Iris pigment epithelial cell (primary cell): ENCODE measurements at places on chromosomes 7 and 10.

GRCh38 chr10:6950133-6950532 lies 370.1 kb upstream of the PRKCQ start:
- DNase-seq: no peak

DNA sequence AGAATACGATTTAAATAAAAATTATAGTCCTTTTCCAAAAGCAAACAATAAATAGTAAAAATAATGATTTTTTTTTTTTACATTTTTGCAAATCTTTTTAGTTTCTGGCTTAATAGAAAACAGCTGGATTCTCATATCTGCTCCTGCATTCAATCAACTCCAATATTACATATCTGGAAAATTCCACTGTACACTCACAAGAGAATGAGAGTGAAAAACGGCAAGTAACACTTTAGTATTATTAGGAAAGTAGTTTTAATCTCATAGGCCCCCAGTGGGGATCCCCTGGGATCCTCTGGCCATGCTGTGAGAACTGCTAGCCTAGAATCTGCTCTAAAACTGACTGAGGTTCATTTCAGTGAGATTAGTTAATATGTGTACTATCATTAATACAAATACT lies 128.6 kb upstream of the LRRN3 start:
- no peak for DNase-seq

DNA sequence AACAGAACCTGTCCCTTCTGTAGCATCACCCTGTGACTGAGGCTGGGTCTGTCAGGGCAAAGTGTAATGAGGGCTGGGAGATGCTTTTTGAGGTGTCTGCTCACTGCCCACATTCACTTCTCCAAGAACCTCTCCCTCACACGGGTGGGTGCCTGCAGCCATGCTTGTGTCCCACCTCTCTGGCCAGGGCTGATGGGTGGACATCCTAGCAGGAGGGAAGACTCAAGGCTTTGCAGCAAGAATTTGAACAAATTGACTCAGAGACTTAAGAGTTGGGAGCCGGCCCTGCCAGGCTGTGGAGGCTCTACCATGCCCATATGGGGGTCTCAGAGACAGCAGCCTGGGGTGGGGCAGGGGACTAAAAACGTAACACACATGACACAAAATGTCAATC lies 33.4 kb downstream of the GOLGA7B start:
- DNase-seq: no peak

GRCh38 chr7:156156734-156157408 lies 344.6 kb upstream of the SHH start:
- peak; percentile 26 for DNase-seq

GRCh38 chr10:58653139-58653538 lies 140.5 kb downstream of the BICC1 start:
- no peak for DNase-seq

GRCh38 chr7:91082852-91083495 lies 181.3 kb upstream of the FZD1 start:
- peak; percentile 52 for DNase-seq

- no peak for DNase-seq
Observed at GRCh38 chr10:88920986-88921593, 31.5 kb downstream of the ACTA2 start.

DNA sequence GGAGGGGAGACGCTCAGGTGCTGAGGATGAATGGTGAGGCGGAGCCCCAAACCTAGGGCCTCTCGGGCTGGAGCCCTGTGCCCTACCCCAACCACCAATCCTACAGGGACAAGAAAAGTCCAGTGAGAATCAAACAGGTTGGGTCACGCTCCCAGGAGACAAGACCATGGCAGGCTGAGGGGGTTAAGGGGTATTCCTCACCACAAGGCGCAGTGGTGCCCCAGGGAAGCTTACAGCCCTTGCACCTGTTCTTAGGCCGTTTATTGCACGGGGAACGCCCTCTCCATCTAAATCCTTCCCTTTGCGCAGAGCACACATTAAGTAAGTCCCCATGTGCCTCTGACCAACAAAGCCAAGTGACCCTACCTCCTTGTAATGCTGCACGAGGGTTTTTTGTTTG lies 3.5 kb downstream of the FZD9 start:
- DNase-seq: no peak

GRCh38 chr7:78127009-78127408 lies 328.4 kb downstream of the PHTF2 start:
- no peak for DNase-seq

GRCh38 chr10:58026036-58026435 lies 241.7 kb downstream of the IPMK start:
- DNase-seq: no peak

DNA sequence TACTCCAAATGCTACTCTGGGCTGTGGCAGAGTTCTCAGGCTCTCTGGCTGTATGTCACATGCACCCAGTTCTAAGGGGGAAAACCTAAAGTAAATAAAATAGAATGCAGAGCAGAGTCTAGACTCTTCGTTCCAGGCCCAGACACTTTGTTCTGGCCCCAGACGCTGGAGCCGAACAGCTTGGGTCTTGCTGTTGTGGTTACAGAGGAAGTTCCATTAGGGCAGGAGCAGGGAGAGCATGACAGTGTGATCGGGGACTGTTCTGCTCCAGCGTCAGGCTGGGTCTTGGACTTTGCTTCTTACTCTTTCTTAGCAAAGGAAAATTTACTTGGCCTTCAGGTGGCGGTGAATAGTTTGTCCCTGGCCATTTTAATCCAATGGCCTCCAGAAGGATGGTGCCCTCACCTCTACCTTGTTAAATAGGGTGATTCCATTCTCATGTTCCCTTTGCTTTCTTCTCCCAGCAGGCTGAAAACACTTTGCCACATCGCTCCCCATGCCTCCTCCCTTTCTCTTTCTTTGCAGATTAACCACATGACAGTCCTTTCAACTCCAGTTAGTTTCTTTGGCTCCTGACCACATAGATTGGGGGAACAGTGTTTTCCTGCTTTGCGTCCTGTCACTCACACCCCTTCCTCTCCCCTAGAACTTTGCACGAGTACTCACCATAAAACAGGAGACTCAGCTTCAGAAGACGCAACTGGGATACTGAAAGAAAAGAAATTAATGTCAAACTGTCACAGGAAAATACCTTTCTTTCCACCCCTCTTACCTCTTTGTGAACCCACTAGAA lies 730.8 kb downstream of the SUGCT start:
- DNase-seq: no peak

- no peak for DNase-seq
Observed at GRCh38 chr10:48759113-48759901, 74.6 kb downstream of the WDFY4 start.

DNA sequence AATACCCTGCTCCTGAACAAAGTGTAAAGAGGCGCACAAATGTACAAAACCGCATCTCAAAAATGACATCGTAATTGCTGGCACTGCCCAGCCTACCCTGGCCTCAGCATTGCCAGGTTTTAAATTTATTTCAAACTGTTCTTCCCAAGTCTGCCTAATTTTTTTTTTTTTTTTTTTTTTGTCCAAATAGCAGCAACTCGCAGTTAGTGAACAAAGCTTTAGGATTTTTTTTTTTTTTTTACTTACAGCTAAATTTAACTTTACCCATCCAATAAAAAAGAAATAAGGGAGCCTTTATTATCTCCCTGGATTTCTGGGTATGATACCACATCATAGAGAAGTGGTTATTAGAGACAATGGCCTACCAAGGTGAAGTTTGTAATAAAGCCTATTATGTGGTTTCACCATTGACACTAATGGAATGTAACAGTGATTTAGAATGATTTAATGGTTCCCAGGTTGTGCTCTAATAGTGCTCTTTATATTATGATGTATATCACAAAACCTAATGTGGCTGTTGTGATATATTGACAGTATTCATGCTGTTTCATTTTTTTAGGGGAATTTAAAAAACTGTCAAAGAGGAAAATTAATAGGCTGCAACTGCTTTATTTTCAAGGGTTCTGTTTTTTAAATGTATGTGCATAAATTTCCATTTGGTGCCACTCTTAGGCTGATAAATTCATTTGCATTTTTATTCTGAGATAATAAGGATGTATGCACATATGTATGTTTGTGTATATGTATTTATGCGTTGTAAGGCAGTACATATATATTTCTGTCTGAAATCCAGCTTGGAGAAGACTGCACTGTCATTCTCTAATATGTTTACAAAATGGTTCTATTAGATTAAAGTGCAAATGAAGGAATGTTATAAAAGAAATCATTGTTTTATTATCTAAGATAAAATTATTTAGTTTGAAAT lies 309.0 kb downstream of the TFEC start:
- no peak for DNase-seq

- no peak for DNase-seq
Observed at GRCh38 chr10:16493884-16494536, 27.7 kb downstream of the C1QL3 start.

- peak; percentile 24 for DNase-seq
Observed at GRCh38 chr10:80924063-80924952, 386.6 kb downstream of the SH2D4B start.

- peak; percentile 24 for DNase-seq
Observed at GRCh38 chr7:121214657-121215056, 114.1 kb upstream of the WNT16 start.

DNA sequence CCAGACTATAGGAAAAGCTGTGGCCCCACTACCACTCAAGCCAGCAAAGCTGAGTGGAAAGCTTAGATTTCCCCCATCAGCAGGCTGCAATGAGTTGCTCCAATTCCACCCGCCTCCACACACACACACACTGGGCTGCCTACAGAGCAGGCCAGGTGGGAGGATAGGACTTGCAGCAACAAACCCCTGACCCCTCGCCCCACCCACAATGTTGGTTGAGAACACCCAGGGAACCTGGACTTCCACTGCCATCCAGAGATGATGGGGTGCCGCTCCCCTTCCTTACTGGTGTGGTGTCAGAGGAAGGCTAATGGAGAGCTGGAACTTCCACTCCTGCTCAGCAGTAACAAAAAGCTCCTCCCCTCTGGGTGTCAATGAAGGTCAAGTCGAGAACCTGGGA lies 16.8 kb upstream of the PLEKHA1 start:
- no peak for DNase-seq

GRCh38 chr7:22586101-22586785 lies 86.3 kb upstream of the STEAP1B start:
- no peak for DNase-seq

GRCh38 chr10:119391440-119392251 lies 150.9 kb downstream of the RGS10 start:
- peak; percentile 74 for DNase-seq

DNA sequence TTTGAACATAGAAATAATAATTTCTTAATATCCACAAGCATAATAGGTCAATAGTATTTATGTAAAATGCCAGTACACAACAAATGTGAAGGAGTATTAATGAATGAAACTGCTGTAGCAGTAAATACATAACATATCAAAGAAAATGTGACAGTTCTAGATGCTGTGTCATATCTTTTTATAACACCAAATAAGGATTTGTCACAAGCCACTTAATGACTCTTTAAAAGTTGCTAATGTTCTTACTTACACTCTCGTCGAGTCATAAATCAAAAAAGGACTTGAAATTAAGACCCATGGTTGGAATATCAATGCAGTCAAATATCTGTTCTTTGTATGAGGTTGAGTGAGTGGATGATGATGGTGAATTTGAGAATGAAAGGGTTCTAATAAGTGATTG lies 96.6 kb downstream of the CELF2 start:
- no peak for DNase-seq

GRCh38 chr10:132114953-132115520 lies 49.3 kb downstream of the JAKMIP3 start:
- DNase-seq: no peak

- no peak for DNase-seq
Observed at GRCh38 chr7:34240417-34240816, 335.1 kb downstream of the BMPER start.

- DNase-seq: no peak
Observed at GRCh38 chr7:100091411-100092181, 2.8 kb downstream of the COPS6 start.

GRCh38 chr7:87575521-87575920 lies 25.2 kb downstream of the ABCB1 start:
- DNase-seq: peak; percentile 22

DNA sequence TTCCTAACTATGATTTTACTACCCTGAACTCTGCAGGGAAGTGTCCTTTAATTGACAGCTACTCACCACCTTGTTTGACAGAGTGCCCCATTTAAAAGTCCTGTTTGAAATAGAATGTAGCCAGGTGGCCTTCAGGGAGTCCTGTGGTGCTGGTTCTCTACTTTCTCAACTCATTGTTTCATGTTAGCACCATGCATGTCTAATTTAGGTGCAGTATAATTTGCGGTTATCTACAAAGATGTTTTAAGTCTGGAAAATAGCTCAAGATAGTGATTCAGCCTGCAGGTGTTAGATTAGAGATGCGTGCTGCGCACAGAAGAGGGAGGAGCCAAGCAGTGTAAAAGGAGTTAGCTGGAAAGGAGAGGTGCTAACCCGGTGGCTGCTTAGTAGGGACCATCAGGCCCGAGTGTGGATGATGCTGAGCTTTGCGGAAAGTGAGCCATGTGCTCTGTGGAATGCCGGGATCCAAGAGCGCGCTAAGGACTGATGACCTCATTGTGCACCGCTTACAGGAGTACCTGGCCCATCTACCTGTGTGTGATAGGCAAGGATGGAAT lies 1.2 kb downstream of the CCM2 start:
- DNase-seq: no peak

DNA sequence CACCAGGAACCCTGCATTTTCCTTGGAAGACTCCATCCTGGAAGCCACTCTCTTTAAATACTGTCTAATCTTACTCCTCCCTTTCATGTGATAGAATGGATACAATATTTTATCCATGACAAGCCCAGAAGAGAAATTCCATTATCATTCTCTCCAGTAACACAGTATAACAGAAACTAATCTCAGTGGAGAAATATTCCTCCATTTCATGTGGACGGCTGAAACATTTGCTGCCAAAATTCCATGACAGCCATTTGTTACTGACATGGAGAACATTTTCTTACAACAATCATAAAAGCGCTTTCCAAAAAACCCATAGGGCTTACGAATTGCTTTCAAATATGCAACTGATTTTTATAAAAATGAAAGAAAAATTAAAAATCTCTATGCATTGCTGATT lies 392.8 kb upstream of the KLF6 start:
- no peak for DNase-seq

DNA sequence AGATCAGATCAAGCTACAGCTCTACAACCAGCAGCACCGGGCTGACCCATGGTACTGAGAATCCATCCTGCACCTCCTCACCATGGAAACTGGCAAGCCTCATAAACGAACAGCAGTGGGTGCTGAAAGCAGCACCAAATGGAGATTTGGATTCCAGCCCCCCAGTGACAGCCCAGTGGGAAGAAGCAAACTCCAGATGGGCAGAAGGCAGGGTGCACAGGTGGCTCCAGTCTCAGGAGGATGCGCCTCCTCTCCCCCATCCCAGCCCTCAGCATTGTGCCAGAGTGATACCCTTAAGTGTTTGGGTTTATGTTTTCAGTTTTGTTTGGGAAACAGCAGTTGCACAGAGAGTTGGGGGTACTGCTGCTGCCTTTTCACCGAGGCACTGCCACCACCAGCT lies 20.6 kb upstream of the SMO start:
- no peak for DNase-seq
